ENCODE measurements at places on chromosomes 3 and 15.
A peak's percentile ranks its signal among the peaks of the same experiment; 100 is the strongest.

GRCh38 chr3:43201581-43201980 is 84.8 kb upstream of the SNRK start:
- no peak for DNase-seq

GRCh38 chr15:101256757-101257156 is 4.9 kb upstream of the CHSY1 start:
- DNase-seq, result no peak

DNA sequence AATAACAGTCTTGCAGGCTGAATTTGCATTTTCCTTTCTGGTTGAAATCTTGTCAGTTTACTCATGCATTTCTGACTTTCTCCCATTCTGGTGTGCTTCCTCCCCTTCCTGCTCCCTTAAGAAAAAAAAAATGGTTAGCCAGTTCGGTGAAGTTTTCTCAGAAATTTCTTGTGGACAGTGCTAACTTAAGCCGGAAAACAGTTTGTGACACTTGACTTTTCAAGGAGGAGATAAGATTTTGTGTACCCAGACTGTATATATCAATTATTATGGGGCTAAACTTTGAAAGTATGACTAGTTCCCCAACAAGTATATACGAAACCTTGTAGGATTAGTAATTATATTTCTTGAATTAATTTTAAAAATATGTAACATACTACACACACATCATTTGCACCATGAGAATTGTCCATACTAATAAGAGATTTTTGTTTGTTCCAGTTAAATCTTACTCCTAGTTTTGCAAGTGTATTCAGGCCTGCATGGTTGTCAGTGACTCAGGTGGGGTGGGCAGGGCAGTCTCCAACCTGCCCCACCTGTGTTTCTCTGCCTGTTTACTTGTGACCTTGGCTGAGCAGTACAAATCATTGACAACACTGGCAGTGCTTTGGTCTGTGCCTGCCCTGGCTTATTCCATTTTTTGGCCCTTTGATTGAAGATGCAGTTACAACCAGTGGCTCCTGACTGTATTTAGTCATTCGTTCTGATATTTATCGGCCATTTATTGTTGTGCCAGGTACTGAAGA is 19.1 kb downstream of the UBE2E1 start:
- no peak for DNase-seq

DNA sequence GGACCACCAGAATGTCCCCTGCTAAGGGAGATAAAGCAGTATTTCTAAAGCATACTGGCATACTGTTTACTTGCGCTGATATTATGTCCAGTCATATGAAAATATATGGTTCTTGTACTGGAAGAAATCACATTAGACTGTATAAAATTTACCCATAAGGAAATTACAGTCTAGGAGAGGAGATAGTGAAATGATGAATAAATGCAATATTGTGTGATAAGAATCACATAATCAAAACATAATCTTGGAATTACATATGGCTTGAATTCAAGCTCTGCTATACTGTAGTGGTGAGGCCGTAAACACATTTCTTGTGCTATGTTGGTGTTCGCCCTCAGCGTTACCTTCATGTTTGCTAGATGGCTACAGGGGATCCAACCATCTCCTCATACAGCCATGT is 20.7 kb upstream of the TGFBR2 start:
- no peak for DNase-seq

DNA sequence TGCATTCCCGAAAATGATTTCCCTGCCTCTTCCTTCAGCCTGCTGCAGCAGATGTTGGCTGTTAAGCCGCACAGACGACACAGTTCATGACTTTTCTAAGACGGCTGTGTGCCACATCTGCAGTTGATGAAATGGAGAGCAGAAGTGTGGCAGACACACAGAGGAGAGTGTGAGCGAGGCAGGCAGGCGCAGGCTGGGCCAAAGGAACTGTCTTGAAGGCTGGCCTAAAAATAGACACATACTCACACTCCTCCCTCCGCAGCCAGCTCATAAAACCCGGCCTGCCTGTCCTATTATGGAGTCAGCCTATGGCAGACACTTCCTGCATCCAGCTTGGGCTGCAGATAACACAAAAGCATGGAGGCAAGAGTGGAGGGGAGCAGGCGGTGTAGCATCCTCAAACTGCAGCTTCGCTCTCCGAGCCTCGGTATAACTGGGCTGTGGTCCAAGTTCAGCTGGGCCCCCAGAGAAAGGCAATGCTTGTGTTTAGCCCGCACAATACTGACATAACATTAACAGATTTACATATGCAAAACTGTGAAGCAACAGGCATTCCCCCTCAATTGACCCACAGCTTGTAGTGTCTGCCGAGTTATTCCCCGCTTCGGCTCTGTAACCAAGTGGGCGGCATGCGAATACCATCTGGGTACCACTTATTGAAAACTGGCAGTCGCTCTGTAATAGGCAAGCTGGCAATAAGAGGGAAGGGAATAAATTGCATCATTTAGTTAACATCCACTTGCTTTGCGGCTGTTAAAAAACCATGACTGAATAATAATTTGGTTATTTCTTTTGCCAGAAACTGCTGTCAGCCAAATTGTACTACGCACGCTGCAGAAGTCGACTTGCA is 40.8 kb downstream of the FOXP1 start:
- peak; percentile 22 for DNase-seq

DNA sequence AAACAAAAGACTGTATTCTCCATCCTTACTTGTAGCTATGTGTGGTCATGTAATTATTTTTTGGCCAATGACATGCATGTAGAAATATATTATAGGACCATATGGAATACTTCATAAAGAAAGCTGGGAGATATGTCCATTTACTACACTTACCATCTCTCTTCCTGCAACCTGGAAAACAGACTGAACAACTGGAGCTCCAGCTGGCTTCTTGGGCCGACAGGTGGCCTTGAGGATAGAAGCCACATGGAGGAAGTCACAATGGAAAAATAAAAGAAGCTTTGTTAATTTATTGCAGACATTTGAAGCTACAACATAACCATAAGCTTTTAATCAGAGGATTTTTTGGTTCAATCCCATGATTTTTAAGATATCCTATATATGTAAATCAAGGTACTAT is 167.9 kb upstream of the CBLB start:
- DNase-seq, result no peak

DNA sequence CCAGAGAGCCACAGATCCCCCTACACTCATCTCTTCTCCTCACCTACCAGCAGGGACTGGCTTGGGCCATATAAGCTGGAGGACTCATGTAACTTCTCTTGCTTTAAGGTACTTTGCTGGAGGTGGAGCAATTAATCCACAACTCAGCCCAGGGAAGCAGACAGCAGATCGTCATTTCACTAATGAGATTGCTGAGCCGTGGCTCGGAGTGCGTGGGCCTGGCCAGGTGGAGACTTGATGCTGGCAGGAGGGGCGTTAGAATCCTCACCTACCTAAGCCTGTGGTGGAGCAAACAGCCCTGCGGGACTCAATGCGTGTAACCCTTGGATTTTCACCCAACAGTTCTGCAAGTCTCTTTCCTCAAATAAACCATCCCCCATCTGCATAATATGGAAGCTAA is 253.2 kb downstream of the RORA start:
- DNase-seq, result no peak

GRCh38 chr15:41827290-41827879 is 507 bp upstream of the JMJD7 start:
- no peak for DNase-seq

DNA sequence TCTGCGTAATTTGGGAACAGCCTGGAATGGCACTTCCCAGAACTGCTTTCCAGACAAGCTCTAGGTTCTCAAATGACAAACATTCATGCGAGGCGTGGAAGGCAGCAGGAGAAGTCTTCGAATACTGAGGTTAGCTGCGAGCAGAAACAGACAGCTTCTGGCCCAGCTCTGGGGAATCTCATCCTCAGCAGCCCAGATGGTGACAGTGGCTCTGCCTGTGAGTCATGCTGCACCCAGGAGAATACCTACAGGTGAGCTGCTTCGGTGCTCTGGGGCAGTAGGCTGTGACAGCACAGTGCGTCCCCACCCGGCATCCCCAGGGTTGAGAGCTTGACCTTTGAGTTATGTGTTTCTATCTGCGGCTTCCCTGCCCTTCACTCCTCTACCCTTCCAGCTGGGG is 258.6 kb downstream of the KLF13 start:
- DNase-seq, result no peak

DNA sequence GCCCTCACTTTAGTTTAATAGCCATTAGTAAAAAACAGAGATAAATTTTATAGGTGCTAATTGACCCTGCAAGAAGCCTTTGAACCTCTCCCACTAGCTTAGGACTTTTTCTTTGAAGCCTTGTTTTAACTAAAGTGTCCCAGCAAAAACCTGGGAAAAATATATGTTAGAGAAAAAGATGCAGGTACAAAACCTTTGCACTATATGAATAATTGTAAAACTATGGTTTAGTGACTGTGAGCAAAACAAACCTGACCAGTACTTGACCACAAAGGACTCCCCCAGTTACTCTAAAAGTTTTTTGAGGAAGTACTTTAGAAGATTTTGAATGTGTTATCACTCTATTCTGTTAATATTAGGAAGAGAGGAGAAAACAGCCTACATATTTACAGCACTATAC is 123.3 kb upstream of the TP63 start:
- no peak for DNase-seq

DNA sequence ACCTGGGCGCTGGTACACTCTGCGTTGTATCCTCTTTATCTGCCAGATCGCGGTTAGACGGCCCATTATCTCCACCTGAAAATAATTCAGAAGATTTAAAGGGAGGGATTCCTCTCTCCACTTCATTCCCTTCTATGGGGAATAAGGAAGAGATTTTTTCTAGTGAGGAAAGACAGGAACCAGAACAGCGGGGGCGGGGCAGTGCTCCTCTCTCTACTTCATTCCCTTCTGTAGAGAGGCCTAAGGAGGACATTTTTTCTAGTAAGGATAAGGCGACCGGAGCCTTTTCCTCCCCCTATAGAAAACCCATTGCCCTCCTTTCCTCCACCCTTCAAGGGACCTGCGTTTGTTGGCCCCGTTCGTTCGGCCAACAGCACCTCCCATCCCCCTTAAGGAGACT is 8.3 kb upstream of the LIPH start:
- no peak for DNase-seq

DNA sequence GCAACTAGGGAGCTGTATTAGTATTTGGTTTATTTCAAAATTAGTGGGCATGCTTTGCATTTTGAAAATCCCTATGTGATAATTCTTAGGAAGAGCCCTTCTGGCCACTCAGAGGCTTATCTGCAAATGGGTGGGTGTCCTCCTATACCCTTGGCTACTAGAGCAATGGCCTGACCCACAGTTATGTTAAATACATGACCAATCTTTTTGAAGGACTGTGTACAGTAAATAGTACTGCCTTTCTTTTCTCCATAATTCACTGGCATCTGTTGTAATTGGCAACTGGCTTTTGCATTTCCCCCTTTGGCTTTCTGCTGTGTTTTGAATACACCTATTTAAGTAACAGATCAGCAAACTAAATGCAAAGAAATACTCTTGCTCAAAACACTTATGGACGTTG is 175.4 kb downstream of the ANXA2 start:
- DNase-seq, result no peak

- DNase-seq, result no peak
These were observed 4.2 kb upstream of the CHL1 start for GRCh38 chr3:192215-192929.

GRCh38 chr15:67479781-67480505 is 41.0 kb upstream of the C15orf61 start:
- no peak for DNase-seq

GRCh38 chr15:36885771-36886170 is 214.6 kb downstream of the MEIS2 start:
- no peak for DNase-seq

DNA sequence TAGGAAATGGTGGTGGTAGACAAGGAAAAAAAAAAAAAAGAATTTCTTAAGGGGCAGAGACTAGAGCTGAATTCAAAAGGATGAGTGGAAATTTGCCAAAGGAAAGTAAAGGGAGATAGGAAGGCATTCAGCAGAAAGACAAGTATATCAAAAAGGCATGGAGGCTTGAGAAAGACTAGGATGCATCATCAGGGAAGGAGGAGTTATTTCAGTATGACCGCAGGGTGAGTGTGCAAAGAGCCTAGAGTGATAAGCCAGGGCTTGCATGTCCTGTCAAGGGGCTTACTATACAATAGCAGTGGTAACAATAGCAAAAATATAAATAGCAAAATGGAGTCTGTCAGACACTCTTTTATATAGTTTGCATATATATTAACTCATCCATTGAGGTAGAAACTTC is 112.0 kb downstream of the FRMD4B start:
- DNase-seq, result no peak

DNA sequence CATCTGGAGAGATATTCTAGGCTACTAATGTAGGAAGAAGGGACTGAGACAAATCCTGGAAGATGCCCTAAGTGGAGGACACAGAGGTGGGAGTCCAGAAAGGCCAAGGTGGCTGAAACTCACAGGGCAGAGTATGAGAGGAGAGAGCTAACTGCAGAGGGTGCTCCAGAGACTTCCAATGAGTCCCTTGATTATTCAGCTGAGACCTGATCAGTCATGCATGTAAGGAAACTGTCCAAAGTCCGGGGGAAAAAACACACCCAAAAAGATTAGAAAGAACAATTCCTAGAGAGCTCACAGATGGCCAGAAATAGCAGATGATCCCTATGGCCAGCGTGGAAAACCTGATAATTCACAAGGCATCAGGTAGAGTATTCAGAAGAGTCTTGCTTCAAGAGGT is 18.7 kb upstream of the FOXP1 start:
- no peak for DNase-seq

- no peak for DNase-seq
These were observed 29.8 kb downstream of the DNAJC19 start for GRCh38 chr3:180959691-180960090.

DNA sequence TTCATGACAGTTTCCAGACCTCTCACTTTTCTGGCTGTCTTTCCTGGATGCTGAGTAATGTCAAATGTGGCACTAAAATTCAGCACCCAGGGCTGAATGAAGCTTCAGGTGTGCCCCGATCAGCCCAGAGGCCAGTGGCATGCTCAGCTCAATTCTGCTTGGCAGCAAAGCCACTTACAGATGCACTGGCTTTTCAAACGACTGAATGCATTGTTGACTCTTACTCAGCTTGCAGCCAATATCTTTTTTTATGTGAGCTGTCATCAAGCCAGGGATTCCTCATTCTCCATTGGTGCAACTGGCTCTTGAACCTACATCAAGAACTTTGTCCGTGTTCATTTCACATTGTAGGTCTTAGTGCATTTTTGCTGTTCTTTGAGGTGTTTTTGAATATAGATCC is 60.7 kb downstream of the ZDHHC19 start:
- no peak for DNase-seq

DNA sequence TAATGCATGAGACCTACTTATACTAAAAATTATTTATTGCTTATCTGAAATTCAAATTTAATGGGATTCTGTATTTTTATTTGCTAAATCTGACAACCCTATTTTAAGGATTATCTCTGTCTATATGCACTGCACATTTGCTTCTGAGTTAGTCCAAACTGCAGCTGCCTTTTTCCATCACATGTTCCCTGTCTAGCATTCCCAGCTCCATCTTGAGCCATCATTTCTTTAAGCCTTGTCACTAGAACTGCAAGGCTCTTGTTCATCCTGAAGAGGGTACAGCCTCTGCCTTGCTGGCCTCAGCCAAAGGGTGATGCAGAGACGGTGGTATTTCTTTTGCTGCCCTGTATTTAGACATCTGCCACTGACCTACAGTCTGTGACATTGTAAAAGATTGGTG is 125.8 kb upstream of the STT3B start:
- no peak for DNase-seq

Data from cerebellar nuclear complex (tissue), 1 donor.